ENCODE measurements at places on chromosomes 16 and 17.

GRCh38 chr16:30746638-30747175 lies 1.5 kb upstream of the PHKG2 start:
- no peak for DNase-seq

DNA sequence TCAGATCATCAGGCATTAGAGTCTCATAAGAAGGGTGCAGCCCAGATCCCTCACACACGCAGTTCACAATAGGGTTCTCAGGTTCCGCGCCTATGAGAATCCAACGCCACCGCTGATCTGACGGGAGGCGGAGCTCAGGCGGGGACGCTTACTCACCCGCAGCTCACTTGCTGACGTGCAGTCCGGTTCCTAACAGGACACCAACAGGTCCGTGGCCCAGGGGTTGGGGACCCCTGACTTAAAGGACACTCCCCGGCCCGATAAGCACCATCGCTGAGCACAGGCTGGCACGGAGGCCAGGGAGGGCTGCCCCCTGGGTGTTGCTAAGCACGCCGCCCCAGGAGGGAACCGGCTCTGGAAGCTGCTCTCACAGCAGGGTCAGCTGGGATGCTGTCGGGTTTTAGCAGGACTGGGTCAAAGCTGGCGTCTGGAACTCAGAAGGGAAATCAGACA lies 30.1 kb upstream of the BAHCC1 start:
- DNase-seq, result no peak

DNA sequence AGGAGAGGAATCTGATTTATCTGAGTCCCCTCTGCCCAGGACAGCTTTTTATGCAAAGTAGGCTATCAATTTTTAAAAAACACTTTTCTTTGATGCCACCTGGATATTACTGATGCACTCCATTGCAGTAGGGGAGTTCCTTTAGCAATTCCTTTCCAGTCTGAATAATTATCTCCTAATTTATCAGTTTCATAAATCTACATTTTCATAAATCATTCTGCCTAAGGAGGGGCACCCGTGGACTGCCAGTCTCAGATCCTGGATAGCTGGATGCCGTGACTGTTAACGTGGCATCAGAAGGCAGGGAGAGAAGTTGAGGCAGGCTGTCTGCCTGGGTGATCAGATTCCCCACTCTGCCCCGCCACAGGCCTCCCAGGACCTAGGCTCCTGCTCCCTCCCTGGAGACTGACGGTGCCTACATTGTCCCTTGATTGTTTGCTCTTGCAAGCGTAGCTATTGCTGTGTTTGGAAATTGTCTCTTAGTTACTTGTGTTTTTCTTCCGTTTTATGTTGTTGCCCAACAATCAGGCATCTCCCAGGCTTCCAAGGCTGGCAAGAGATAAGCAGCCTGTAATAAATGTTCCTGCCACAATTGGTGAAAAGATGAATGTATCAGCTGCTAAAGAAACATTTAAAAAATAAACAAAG lies 75.2 kb downstream of the KATNIP start:
- no peak for DNase-seq

- no peak for DNase-seq
Observed at GRCh38 chr16:25586826-25587225, 104.9 kb upstream of the HS3ST4 start.

DNA sequence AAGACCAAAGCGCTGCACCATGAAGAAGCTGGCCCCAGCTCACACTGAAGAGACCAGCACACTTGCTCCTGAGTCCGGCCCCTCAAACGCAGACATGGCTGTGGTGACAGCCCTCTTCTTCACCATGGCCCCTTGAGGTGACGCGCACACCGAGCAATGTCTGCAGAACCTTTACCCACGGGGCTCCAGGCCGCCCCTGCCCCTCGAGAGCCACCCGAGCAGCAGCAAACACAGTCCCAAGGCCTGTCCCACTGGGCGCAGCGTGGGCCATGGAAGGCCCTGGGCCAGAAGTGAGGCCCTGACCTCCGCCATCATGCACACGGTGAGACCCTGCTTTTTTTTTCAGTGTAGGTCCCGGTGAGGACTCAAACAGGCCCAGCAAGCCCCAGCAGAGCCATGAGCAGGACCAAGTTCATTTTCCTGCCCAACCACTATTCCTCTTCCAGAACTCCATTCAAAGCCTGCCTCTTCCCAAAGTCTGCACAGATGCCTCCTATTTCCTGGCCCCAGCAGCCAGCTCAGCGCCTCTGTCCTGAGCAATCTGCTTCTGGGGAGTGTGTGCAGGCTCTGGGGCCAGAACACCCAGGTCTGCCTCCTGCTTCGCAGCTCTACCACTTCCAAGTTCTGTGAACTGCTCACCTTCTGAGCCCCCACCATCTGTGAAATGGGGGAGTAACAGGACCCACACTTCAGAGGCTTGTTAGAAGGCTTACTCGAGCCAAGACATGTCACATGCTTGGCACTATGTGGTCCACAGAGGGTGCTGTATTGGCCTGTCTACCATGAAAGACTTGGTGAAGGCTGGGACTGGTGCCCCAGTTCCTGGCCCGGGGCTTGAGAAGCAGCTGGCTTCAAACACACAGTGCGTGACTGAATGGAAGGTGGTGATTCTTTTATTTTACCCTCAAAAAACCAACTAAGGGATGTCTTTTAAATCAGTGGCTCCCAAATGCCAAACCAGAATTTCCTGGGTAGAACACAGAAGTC lies 35.7 kb upstream of the GSG1L start:
- DNase-seq, result no peak

Measured in T-helper 22 cell (primary cell).